Activated T-cell treated with anti-CD3 and anti-CD28 coated beads for 4 hours (primary cell): ENCODE measurements at places on chromosomes 6 and 20.

DNA sequence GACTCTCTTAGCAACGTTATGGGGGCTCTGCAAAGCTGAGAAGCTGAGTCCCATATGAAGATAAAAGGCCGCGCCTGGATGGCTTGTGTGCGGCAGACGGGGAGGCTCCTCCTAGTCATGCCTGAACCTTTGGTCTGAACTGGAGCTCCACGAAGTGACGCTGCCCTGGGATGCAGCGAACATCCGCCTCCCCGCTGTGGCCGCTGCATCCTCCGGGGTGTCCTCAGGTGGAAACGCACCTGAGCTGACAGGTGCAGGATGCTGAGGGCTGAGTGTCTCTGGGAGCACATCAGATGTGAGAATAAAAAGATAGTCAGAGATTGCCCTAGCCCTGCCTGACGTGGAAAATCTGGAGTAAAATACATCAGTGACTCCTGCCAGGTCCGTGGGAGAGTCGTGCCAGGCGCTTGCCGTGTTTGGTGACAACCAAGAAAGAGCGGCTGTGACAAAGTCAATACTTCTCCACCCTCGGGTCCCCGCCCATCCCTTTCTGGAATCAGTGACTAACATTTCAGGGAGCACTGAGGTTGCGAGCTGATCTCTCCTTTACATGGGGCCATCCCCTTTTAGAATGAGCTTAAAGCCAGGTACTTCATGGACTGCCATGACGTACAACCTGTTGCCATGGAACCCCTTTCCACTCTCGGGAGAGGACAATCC is 162.8 kb upstream of the AFDN start:
- DNase-seq = no peak

- no peak for DNase-seq
Observed at GRCh38 chr6:46711491-46711890, 23.7 kb downstream of the PLA2G7 start.

DNA sequence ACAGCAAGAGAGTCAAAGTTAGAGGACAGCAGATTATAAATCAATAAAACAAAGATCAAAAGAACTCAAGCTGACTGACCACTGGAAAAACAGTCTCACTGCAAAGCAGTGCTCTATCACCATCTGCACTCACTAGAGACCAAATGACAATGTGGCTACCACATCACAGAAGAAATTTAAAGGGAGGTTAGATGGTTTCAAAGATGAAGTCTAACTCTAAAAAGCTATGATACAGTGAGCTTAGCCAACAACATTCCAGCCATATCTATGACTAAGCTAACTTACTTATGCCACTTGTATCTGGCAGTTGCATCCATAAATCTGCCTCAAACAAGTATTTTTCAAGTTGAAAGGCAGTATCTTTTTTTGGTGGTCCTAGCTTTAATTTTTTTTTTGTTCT is 68.6 kb downstream of the ARHGAP18 start:
- DNase-seq = no peak

GRCh38 chr20:14775778-14776177 is 438.4 kb upstream of the FLRT3 start:
- no peak for DNase-seq

- no peak for DNase-seq
Observed at GRCh38 chr6:11609324-11610071, 71.9 kb downstream of the TMEM170B start.

DNA sequence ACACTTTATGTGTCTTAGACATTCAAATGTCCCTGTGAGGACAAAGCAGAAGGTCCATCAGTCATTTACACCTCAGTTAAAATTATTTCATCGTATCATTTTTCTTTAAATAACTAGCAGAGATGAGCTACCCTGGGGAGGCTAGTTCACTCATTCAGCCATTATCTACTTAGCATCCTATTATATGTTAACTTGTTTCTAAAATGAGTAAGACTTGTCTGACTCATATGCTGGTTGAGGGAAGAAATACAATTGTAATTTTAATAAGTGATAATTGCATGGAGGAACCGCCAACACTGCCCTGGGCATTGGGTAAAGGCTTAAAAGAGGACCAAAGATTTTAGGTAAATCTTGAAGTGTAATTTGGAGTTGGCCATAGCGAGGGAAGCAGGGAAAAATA is 12.4 kb upstream of the PTPRK start:
- no peak for DNase-seq

GRCh38 chr20:44170816-44171410 is 16.1 kb downstream of the JPH2 start:
- DNase-seq = no peak

- DNase-seq = no peak
Observed at GRCh38 chr6:161635975-161636374, 362.1 kb upstream of the AGPAT4 start.

DNA sequence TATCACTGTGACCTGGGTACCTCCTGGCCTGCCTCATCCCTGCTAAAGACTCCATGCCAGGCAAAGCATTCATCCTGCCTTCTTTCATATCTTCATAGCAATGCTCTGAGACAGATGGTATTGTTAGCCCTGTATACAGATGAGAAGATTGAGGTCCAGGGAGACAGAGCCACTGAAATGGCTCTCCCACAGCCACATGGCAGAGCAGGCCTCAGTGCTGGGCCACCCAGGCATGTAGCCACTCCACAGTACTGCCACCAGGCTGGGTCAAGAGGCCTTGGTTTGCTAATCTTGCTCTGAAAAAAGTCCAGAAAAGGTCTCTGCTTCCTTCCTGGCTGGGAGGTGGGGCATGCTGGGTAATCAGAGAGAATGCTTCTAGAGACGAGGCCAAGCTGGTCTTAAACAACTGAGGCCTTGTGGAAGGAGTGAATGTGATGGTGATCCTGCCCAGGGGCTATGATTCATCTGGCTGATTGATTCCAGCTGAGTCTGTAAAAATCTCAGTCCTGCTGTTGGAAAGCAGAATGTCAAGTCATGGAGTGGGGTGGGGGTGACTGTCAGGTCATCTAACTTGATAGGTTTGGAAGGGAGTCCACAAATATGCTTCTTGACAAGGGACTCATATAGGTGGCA is 29.8 kb downstream of the HM13 start:
- DNase-seq = no peak
